Iris pigment epithelial cell (primary cell): ENCODE measurements at places on chromosomes 4 and X.

GRCh38 chrX:118109065-118109464 lies 7.5 kb downstream of the KLHL13 start:
- no peak for DNase-seq

DNA sequence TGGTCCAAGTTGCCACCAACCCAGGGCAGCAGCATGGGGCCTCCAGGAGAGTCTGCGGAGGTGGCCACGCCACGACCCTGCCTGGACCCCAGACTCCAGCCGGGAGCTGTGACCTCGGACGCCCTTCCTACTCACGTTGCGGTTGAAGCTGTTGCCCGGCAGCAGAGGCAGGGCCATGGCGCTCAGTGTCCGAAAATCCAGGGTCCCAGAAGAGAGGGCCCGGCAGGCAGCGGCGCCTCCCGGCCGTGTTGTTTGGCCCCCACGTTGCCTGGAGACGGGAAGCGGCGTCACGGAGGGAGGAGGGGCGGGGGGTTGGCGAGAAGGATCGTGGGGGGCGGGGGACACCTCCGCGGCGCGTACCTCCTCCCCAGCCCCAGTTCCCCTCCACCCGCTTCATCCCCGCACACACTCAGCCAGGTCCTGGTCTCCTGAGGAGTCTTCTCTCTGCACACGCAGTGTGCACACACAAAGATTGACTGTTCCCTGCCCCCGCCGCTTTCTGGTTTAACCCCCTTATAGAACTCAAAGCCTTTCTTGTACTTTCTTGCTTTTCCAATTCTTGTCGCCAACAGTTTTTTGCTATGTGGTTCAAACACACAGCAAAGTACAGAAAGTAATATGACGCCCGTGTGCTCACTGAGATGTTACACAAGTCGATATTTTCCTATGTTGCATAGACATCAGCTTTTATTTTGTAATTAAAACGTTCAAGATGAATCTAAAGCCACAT lies at the start of gene EFHC2:
EFHC2 (minus strand) TSS at position 261 of the 730 bp plus-strand sequence; CDS start at position 177, 84 bp downstream.
- DNase-seq: peak; percentile 4

DNA sequence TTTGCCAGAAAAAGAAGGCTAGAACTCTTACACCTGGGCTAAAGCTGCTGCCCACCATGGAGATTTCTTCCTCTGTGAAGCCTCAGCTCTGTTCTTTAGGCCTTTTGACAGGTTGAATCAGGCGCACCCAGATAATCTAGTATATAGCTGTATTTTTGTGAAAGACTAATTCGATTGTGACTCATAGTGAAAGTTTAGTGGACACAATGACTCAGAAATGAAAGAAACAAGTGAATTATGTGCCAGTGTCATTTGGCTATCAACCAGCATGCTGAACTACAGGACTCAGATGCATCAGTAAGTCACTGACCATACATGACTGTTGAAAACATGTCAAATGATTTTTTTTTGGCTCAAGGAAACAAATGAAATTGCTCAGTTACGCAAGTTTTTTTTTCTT lies 425.4 kb downstream of the SLITRK2 start:
- DNase-seq: no peak

DNA sequence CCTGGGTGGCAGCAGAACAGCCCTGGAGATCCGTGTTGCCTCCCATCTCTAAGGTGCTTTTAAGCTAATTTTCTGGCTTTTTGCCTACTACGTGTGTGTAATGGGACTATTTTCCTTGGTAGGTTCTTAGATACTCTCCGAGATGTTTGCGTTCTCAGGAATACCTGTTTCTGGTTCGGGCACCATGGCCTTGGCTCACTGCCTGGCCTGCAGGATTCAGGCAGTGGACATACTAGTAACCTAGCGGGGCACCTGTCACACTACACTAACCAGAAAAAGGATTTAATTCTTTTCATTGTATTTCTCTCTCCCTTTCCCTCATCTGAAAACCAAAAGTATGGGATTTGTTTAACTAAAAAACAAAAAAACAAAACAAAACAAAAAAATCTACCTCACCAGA lies 29.2 kb downstream of the FHIP1A start:
- no peak for DNase-seq

DNA sequence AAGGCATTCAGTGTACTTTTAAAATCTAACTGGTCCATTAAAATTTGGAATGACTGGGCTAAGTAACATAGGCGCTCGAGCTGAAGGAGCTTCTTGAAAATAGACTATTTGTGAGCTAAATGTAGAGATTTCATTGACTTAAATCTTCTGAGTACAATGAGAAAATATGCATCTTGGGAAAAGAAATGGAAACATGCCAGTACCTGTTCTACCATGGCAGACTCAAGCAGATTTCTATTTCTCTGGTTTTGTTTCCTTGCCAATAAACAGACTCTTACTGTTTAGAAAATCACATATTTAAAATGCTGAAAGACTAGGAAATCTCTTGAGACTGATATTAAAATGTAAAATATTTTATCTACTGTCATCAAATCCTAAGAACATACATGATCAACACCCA lies 678.1 kb downstream of the FAT4 start:
- DNase-seq: no peak

DNA sequence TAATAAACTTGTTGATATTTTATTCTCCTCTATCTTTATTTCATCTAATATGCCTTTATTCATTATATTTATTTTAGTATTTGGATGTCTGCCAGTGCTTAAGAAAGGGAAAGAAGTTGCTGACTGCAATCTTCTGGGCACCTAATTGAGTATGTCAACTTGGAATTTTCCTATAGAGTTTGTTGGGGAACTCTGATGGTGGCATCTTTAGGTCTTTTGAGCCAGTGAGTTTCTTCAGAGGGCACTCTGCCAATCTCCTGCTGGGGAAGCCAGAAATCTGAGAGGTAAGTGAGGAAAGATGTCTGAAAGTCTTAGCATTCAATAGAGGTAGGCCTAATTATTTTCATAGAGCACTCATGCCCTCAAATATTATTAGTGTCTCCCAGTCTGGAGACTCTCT lies 475.0 kb downstream of the GABRG1 start:
- no peak for DNase-seq

- no peak for DNase-seq
These were observed 1.0 kb upstream of the HTR2C start for GRCh38 chrX:114582698-114583395.

GRCh38 chrX:51825436-51825835 lies 68.0 kb upstream of the MAGED1 start:
- peak; percentile 10 for DNase-seq

DNA sequence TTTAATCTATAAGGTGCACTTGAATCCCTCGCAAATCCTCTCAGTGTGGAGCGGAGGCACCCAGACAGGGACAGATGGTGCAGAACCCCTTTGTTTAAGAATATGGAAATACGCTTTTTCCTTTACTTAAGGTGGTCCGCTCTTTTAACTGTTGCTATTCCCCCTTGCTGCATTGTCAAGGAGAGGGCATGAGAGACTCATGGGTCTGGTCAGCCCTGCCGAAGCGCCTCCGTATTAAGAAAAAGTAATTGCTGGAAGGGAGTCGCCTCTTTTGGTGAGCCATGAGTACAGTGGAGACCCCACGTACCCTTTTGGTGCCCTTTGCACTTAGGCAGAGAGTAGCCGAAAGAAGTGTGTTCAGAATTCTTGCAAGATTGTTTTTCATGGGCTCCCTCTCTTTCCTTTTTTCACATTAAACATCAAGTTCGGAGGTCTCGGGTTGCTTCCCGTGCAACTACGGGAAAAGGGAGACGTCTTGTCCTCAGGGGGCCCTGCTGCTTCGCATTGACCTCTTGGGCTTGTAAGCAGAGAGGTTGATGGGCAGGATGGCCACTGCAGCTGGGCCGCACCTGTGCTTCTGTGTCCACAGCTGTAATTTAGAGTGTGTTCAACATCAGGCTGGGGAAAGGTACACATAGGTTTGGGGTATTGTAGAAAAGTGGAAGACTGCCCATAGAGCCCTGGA lies 109.6 kb downstream of the SPRY1 start:
- DNase-seq: no peak

- no peak for DNase-seq
These were observed 191.2 kb downstream of the IDS start for GRCh38 chrX:149313871-149314371.

GRCh38 chrX:39677585-39677977 lies 420.2 kb downstream of the BCOR start:
- no peak for DNase-seq

GRCh38 chr4:119286377-119287002 lies 35.4 kb downstream of the FABP2 start:
- peak; percentile 75 for DNase-seq

GRCh38 chr4:145176641-145177432 lies 3.6 kb downstream of the OTUD4 start:
- DNase-seq: no peak

DNA sequence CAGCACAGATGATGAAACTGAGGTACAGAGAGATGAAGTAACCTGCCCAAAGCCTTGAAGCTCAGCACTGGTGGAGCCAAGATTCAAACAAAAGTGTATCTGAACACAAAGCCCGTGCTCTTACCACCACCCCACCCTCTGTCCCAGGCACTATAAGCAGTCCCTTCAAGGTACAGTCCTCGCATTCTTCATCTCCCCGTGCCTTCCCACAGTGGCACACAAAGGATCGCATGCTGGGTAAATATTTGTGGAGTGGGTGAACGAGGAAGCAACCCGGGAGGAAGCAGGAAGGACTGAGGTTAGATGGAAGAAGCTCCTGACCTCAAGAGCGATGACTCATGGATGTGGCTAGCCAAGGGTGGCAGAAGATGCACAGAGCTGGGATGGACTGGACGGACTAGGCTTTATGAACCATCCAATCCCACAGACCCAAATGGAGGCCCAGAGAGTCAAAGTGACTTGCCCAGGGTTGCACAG lies 18.4 kb downstream of the IQSEC2 start:
- DNase-seq: peak; percentile 73

- DNase-seq: peak; percentile 94
These were observed 13.8 kb upstream of the SMS start for GRCh38 chrX:21926527-21927278.

- peak; percentile 26 for DNase-seq
These were observed 885 bp downstream of the CCDC110 start for GRCh38 chr4:185470501-185471195.

- DNase-seq: peak; percentile 81
These were observed 2062.0 kb downstream of the ARAP2 start for GRCh38 chr4:34182306-34182705.

GRCh38 chr4:139754938-139755337 lies 89.3 kb downstream of the MGST2 start:
- no peak for DNase-seq

DNA sequence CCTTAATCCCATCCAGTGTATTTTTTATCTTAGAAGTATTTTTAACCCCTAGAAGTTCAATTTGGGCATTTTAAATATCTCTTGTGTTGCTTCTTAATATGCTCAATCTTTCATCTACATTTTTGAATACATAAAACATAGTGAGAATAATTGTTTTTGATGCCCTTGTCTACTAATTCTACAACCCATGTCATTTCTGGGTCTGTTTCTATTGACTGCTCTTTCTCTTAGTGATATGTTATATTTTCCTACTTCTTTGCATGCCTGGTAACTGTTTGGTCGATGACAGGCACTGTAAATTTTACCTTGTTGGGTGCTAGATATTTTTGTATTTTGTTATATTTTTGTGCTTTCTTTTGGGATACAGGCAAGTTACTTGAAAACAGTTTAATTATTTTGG lies 56.3 kb downstream of the CYTL1 start:
- DNase-seq: no peak

DNA sequence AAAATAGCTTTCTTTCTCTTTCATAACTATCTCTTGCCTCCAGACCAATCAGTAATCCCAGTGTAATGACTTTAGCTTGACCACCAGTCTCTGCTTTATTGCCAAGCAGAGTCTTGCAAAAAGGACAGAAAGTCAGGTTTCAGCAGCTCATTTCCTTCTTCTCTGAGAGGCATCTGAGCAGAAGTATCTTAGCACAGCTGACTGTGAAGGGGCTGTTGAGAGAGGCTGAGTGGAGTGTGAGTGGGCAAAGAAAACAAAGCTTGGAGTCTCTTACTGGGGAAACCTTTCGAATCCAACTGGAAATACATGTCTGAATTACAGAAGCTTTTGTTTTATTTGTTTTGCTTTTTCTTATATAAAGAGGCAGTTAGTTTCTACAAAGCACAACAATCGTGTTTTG lies 170.3 kb upstream of the IGFBP7 start:
- no peak for DNase-seq

- no peak for DNase-seq
These were observed 4.6 kb upstream of the CD99L2 start for GRCh38 chrX:150903110-150903508.

- no peak for DNase-seq
These were observed 505.0 kb downstream of the ARAP2 start for GRCh38 chr4:35739308-35739707.

DNA sequence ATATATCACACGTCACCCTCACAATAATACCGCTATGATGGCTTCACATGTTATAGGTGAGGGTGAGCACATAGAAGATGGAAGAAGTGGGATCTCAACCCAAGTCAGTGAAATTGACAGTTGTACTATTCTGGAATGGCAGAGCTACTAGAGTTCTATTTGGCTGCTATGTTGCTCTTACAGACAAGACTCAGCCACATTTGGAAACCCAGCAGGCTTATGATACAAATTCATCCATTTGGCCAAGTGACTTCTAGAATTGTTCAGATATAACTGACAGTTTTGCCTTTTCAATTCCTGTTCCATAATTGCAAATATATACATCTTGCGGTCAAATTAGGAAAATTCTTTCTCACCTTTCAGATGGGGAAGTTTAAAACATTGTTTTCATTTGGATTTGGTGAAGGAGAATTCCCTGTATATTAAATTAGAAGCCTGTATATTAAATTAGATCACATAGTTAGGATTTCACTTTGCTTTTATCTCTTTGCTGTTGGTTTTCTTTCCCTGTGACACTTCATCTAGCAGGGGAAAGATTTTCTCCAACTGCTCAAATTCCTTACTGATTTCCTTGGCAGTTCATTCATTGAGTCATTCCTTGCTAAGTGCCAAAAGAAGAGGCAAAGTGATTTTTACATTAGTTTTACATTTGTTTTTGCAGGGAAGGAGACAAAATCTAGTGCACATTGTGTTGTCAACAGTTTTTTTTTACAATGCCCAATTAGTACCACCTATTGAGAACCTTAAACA lies 120.6 kb upstream of the TBC1D9 start:
- peak; percentile 41 for DNase-seq

GRCh38 chrX:101550751-101551379 lies 518 bp downstream of the ARMCX1 start:
- peak; percentile 41 for DNase-seq

- peak; percentile 51 for DNase-seq
These were observed 241.6 kb downstream of the MGST2 start for GRCh38 chr4:139907001-139907809.

- DNase-seq: no peak
These were observed 37.8 kb downstream of the CYTL1 start for GRCh38 chr4:4981427-4981826.

GRCh38 chr4:109408711-109409110 lies 24.9 kb upstream of the SEC24B start:
- DNase-seq: no peak

- DNase-seq: no peak
These were observed 53.2 kb upstream of the SPANXB1 start for GRCh38 chrX:140949233-140949632.

DNA sequence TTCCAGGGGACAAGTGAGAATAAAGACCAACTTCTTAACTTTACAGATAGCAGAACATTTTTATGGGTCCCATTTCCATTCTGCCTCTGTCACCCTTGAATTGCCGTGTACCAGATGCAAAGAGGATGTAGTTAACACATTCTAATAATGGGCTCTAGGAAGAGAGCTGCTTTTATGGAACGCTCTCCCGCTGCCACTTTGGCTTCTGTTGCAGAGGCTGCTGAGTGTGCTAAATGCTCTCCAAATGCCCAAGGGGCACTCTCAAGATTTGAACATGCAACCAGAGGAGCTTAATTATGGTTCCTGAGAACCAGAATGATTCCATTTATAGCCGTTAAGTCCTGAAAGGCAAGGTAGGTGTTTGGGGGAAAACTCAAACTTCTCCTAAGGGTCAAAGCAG lies 28.1 kb upstream of the GPC3 start:
- no peak for DNase-seq

- no peak for DNase-seq
These were observed 95.4 kb downstream of the ARHGAP24 start for GRCh38 chr4:85570388-85570787.
